ENCODE measurements at places on chromosomes 7 and 10. TPM values are rescaled to one million over a fixed set of nuclear protein-coding genes. Genes with fewer than 3 reads are reported as not detected.

The GHRHR gene
- total RNA-seq = not detected

- DNase-seq = no peak
These were observed 6.4 kb downstream of the CCSER2 start for GRCh38 chr10:84334811-84335210.

GRCh38 chr7:116710764-116711452, 38.9 kb downstream of the MET start:
- DNase-seq = no peak

DNA sequence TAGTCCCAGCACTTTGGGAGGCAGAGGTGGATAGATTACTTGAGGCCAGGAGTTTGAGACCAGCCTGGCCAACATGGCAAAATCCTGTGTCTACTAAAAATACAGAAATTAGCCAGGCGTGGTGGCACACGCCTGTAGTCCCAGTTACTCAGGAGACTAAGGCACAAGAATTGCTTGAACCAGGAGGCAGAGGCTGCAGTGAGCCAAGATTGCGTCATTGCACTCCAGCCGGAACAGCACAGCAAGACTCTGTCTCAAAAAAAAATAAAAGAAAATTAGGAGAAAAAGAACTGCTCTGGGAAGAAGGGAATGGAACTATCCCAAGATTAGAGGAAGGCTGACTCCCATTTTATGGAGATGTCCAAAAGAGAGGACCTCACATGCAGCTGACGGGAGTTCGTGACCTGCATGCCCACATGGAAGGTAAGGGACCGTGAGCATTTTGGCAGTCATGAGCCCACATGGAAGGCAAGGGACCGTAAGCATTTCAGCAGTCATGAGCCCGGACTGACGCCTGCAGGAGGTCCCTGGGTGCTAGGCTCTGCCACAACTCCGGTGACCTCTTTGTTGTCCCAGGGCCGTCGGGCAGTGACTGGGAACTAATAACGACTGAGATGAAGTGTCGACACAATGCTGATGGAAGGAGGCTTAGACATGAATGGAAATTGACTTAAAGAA, 18.6 kb upstream of the GTPBP4 start:
- no peak for DNase-seq

GRCh38 chr10:24115403-24115802, 93.5 kb upstream of the KIAA1217 start:
- DNase-seq = no peak

DNA sequence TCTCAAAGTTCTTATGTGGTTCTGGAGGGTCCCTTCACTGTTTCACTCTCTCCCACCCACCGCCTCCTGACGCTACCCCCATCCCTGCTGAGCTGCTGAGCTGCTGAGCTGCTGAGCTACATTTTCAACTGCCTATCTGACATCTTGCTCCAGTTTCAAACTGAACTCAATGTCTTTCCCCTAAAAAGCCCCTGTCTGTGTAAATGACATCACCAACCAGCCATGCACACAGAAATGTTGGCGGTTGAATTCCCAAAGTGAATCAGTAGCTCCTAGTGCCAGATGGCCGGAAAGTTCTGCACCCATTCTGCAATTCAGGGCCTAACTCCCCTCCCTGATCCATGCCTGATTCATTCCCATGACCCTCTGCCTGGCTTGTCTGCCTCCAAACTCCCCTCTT, 71.2 kb downstream of the WNT2 start:
- DNase-seq = no peak
